AG09319 (cell line): ENCODE measurements at places on chromosomes 5 and 9.

DNA sequence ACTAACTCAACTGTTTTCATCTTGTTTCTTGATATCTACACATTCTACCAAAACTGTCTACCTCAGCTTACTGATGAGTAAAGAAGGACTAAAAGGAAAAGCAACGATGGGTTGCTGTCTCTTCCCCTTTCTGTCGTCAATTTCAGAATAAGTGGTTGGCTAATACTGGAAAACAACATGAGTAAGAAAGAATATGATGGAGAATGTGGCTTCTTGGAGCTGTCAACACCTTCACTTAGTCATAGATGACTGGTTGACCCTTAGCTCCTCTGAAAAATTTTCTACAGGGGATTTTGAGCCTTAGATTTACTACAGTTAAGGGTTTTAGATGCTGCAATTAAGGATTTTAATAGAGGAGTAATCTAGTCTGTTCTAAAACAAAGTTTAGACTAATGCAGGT, 797.9 kb downstream of the TLE4 start:
- DNase-seq, result no peak

DNA sequence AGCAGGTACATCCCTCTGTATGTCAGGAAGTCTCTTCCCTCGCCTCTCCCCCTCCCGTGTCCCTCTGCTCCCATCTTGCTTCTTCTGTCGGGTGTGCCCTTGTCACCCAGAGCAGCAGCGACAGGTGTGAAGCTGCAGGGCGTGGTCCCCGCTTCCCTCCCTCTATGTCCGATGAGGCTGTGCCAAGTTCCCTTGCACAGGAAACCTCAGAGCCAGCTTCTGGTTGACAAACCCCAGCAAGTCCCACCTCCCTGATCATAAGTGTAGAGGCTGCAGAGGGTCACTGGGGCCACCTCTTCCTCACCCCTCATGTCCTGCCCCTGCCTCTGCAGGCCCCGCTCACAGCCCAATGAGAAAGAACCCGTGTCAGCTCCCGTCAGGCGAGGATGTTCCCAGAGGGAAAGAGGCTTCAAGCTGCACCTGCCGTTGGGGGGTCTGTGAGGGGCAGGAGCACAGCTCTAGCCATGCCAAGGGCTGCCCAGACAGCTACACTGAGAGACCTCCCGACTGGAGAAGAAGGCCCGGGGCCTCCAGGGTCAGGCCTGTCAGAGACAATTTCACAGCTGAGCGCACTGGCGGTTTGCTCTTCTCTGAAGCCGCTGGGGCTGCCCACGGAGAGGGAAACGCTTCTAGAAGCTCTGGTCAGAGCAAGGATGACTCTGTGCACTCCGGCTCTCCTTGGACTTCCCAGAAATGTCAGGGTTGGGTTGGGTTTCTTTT, 73.3 kb downstream of the AK8 start:
- DNase-seq, result no peak

DNA sequence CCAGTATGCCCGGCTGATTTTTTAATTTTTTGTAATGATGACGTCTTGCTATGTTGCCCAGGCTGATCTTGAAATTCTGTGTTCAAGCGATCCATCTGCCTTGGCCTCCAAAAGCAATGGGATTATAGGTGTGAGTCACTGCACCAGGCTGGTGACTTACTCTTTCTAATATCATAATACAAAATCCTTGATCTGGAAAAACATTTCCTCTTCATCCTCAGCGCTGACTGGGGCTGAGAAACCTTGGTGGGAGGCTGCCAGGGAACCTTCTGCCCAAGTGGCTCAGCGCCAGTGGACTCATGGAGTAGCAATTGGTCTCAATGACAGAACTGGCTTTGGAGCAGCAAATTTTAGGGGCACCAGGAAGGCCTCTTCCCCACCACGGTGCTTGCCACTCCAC, 17.5 kb upstream of the SEMA4D start:
- DNase-seq, result no peak

- no peak for DNase-seq
Measured at GRCh38 chr5:54529565-54529964, 12.0 kb downstream of the SNX18 start.

DNA sequence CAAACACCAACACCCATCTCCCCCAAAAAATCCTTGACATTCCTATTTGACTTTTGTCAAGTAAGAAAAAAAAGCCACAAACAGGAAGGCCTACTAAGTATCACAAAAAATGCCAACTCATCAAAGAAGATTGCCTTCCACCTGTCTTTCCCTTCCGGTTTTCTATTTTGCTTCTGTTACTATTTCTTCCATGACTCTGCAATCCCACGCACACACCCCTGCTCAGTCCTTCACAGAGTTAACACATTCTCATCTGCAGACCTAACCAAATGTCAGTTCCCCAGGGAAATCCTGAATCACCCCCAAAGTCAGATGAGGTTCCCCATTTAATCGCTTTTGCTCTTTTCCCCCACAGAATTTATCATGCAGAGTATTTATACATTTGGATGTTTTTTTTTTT, 15.1 kb downstream of the LPAR1 start:
- no peak for DNase-seq

GRCh38 chr5:147748590-147748989, 33.9 kb downstream of the JAKMIP2 start:
- no peak for DNase-seq

DNA sequence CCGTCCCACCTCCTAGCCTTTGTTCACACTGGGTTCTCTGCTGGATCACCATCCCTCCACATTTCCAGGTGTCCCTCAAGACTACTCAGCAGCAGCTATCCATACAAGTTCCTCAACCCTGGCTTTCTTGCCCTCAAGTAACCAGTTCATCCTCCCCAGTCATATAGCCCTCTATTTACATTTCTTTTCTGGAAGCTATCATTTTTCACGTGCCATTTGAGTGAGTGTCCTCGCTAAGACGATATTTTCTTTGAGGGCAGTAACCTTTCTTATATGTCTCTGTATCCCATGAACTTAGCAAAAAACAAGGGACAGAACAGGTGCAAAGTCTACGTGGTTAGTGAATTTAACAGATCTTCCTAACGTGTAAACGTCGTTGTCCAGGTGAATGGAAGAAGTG, 29.6 kb upstream of the KCNMB1 start:
- DNase-seq, result no peak

GRCh38 chr9:4366591-4367330, 66.9 kb upstream of the GLIS3 start:
- no peak for DNase-seq

DNA sequence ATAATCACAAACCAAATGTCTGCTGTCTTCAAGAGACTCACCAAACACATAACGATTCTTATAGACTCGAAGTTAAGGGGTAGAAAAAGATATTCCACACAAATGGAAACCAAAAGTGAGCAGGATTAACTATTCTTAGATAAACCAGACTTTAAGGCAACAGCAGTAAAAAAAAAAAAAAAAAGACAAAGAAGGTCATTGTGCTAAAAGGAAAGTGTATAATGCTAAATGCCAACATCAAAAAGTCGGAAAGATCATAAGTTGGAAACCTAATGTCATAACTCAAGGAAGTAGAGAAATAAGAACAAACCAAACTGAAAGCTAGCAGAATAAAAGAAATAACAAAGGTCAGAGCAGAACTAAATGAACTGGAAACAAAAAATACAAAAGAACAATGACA, 714.6 kb downstream of the SEMA5A start:
- no peak for DNase-seq

- no peak for DNase-seq
Measured at GRCh38 chr5:125969011-125969813, 454.0 kb upstream of the GRAMD2B start.

GRCh38 chr5:168734620-168735300, 155.6 kb upstream of the PANK3 start:
- peak; percentile 8 for DNase-seq

DNA sequence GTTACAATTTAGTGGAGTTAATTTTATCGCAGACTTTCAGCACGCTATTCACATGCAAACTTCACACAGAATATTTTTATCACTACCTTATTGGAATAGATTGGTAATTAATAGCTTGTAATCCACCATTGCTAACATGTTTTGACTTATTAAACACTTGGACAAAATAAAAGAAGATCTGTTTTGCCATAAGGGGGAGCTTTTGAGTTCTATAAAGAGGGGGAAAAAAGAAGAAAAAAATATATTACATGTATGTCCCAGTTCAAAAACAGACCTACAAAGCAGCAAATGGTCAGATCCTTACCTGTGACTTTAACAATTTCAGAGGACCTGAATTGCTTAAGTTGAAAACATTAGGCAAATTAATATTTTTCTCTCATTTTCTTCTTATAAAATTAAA, 1.2 kb upstream of the PAPPA start:
- no peak for DNase-seq

DNA sequence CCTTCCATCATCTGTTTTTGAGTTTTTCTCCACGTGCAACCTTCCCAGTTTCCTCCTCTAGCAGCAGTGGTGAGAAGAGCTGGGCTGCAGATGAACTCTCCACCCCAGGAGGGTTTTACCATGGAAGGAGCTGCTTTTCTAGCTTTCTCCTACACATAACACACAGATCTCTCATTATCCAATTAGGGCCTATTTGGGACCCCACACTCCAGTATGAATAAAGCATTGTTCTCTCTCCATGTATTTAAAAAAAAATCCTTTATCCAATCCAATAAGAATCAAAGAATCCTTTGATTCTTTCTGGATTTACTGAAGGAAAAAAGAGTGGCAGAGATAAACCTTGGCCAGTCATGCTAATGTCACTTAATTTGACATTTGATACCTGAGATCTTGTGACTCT, 31.6 kb upstream of the NAA35 start:
- no peak for DNase-seq

DNA sequence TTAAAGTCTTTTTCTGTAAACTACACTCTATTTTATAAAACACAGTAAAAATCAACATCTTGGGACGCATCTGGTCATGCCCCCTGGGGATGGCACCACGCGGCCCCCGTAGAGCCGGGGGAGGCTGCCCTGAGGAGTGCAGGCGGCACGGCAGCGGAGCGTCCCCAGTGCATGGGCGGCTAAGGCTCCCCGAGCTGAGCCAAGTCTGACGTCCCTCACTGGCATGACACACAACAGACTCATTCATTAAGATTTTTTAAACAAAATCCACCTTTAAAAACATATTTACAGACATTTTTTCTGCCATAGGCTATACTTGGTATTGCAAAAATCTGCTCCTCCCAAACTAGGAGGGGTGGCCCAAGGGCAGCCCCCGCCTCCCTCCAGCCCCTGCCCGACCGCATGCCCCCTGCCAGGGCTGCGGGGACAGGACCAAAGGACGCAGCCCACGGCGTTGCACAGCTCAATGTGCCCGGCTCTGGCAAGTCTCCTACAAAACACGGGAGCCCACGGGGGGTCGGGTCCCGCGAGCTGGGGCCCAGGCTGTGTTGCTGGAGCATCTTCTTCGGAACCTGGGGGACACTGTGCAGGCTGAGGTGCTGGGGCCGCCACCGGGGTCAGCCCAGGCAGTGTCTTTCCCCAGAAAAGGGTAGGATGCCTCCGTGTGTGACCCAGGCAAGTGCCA, 11.8 kb upstream of the SEC16A start:
- no peak for DNase-seq

- DNase-seq, result no peak
Measured at GRCh38 chr5:165135565-165135964, 1630.1 kb downstream of the MAT2B start.
